Myocyte (in vitro differentiated cells): ENCODE measurements at places on chromosomes 12 and 14. TPM values are rescaled to one million over a fixed set of nuclear protein-coding genes. Genes with fewer than 3 reads are reported as not detected.

DPF3 gene
- total RNA-seq: 4.7 and 5.5 TPM in 2 replicates

OR4N2 gene
- not detected in 2 replicates for total RNA-seq

B4GALNT1 gene
- total RNA-seq: 2.5 and 3.4 TPM in 2 replicates

CCDC85C gene
- total RNA-seq: 3.2 and 6.1 TPM in 2 replicates

CLEC9A gene
- not detected in 2 replicates for total RNA-seq

SIVA1 gene
- total RNA-seq: 173 and 212 TPM in 2 replicates

KLRK1 gene
- 0.21 TPM in 1 of 2 replicates, not detected in the other for total RNA-seq

LRP1-AS gene
- not detected in 2 replicates for total RNA-seq

- no peak for DNase-seq
Measured at GRCh38 chr14:94844593-94845152, 74.8 kb upstream of the GSC start.

GRCh38 chr14:79331830-79332229 is 879.5 kb downstream of the DIO2 start:
- DNase-seq: no peak

GRCh38 chr14:50839048-50839447 is 8.1 kb upstream of the NIN start:
- no peak for DNase-seq

DNA sequence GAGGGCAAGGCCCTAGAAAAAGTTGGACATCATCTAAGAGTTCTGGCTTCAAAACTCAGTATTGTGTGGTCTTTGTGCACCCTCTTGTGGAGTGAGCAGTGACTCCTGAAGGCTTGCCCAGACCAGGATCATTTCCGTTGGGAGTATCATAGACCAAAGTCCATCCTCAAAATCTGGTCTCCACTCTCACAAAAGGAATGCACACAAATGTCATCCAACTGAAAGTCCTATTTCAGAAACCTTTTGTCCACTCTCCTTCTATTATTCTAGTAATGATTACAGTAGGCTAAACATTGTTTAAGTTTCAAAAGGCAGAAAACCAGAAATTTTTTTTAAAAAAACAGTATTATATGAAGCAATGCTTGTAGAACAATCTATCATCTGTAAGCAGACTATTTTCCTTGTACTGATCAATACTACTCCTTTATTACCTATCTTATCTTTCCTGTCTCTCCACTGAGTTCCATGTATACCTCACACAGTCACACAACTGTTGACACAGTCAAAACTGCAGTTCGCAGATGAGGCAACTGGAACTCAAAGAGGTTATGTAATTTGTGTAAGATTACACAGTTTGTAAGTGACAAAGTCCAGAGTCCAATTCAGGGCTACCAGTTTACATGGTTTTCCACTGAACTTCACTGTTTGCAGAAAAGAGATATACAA is 41.4 kb downstream of the COX16 start:
- DNase-seq: peak; percentile 84

DNA sequence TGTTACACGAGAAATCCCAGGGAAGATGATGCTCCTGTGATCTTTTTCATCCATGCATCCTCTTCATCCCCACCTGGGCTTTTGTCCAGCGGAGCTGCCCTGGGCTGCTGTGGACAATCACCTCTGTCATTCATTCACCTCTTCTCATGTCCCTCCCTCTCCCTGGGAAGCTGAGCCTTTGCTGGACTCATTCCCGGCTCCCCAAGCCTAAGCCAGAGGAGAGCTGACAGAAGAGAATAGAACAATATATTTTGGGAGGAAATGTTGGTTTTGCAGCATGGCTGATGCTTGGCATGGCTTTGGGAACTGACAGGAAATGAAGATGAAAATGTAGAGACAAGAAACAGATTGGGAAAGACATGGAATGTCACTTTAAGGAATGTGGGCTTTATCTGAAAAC is 177.4 kb downstream of the DICER1 start:
- no peak for DNase-seq

DNA sequence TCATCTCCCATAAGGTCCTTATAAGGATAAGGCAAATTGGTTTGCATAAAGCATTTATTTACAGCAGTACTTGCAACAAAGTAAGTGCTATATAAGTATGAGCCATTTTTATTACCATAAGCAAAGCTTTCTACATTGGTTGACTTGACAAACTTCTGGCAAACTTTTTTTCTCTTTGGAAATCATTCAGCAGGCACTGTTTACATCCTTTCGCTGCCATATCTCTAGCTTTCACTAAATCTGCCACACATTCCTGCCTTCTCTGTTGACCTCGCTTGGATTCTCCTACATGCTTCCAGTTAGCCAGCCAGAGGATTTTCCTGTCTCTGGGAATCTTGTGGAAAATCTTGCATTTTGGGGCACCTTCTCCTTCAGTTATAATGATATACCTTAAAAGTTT is 21.8 kb upstream of the HDAC7 start:
- no peak for DNase-seq

GRCh38 chr12:2190085-2190484 is 137.3 kb downstream of the CACNA1C start:
- no peak for DNase-seq

GRCh38 chr14:23401291-23401690 is 6.8 kb downstream of the MYH6 start:
- DNase-seq: no peak

- no peak for DNase-seq
Measured at GRCh38 chr12:124686370-124687173, 119.2 kb upstream of the NCOR2 start.

- peak; percentile 63 for DNase-seq
Measured at GRCh38 chr14:65281991-65282895, 130.3 kb upstream of the FUT8 start.

- no peak for DNase-seq
Measured at GRCh38 chr12:39605996-39606395, 13.6 kb downstream of the ABCD2 start.

- DNase-seq: peak; percentile 46
Measured at GRCh38 chr12:10673659-10674384, at the start of gene STYK1. STYK1 (minus strand) TSS chr12:10674052; CDS start chr12:10634618, 39,434 bp downstream.

- DNase-seq: no peak
Measured at GRCh38 chr14:23512156-23512555, 39.4 kb downstream of the ZFHX2 start.

- DNase-seq: no peak
Measured at GRCh38 chr12:20125276-20125798, 243.0 kb upstream of the PDE3A start.

DNA sequence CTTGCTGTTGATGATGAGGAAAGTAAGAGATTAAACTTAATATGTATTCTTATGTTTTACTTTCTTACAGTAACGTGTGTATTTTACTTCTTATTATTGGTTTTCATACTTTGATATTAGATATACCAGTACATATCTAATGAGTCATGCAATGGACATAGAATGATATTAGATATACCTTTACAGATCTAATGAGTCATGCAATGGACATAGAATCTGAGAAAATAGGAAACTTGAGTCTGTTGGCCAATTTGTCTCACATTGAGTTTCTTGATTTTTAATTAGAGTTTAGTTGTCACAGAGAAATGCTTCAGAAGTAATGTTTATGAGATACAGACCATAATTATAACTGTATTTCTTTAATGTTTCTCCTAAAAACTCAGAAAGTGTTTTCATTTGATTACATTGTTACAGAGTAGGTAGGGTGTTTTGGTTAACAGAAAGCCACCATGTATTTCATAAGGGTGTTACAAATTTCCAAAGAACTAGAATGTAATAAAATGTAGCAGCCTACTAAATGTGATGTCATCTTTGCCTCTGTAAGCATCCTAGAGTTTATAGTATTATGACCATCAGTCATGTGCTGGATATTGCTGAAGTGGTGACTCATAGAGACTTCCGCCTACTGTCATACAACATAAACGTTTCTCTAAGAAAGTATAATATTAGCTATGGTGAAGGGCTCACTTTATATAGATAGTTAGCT is 3.0 kb downstream of the GAS2L3 start:
- DNase-seq: peak; percentile 34

- DNase-seq: no peak
Measured at GRCh38 chr12:118925826-118926225, 55.5 kb upstream of the SRRM4 start.

DNA sequence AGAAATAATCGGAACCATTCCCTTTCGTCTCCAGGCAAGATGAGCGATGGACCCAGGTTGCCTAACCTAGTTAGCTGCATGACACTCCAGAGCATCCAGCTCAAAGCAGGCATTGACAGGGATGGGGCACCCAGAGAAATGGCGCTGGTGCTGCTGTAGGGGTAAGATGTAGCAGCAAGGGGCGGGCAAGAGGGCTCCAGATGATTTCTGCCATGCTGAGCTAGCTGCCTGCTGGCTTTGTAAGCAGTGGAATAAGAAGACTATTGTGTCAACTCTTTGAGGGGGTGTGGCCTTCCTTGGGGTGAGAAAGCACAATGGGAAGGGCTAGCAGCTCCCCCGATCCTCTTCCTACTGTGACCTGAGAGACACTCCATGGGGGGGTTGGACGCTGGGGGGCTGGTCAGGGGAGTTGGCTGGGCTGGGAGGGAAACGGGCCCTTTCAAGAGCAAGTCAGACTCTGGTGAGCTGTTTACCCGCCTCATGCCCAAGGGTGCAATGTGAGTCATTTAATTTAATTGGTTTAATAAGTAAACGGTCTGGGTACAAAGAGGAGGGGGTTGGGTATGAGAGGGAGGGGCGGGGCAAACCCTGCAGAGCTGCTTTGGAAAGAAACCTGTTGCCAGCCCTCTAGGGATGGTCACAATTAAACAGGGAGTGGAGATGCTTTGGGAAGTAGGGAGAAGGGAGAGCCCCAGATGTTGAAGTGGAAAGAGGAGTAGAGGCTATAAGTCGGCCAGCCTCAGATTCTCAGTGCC is 50.5 kb downstream of the B4GALNT3 start:
- no peak for DNase-seq

DNA sequence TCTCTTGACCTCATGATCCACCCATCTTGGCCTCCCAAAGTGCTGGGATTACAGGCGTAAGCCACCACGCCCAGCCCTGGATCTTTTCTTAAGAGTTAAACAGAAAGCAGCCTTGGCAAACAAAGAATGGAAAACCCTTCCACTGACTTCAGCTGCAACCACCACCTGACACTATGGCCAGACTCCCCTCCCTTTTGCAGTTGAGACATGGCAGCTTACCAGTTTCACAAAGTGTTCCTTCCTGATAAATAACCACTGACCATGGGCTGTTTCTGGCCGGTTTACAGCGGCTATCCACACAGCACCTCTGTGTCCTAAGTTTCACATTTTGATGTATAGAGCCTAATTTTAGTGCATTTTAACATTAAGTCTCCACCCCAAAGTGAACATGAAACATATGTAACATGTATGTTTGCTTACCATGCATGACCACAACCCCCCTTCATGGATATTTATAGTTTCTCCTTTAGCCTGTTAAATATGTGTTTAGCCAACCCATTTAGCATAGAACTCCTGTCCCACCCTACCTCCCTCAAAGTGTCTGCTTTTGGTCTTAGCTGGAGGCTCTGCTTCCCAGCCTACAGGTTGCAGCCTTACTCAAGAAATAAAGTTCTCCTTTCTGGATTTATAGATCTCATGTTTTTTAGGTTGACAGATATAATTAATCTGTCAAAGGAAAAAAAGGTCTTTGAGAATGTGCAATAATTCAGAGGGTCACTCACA is 32.7 kb upstream of the RAB21 start:
- no peak for DNase-seq

- no peak for DNase-seq
Measured at GRCh38 chr12:74963867-74964331, 245.7 kb downstream of the KCNC2 start.

DNA sequence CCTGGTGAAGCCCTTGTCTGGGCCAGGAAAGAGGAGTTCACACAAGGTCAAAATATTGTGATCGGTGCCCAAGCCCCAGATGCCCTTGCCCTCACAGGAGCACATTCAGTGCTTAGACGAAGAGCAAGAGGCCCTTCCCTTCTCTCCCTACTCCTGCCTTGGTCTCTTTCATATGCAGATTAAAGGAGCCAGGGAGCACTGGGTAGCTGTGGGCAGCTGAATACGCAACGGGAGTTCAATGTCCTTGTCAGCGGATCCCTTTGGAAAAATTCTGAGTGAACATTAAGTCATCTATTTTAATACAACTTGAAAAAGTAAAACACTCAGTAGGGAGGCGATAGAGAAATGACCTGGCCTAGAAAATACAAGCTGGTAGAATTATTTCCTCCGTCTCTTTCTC is 1489.4 kb downstream of the AACS start:
- no peak for DNase-seq
